ENCODE measurements at places on chromosomes 7 and 10. TPM values are rescaled to one million over a fixed set of nuclear protein-coding genes. Genes with fewer than 3 reads are reported as not detected.
A peak's percentile ranks its signal among the peaks of the same experiment; 100 is the strongest.

DNA sequence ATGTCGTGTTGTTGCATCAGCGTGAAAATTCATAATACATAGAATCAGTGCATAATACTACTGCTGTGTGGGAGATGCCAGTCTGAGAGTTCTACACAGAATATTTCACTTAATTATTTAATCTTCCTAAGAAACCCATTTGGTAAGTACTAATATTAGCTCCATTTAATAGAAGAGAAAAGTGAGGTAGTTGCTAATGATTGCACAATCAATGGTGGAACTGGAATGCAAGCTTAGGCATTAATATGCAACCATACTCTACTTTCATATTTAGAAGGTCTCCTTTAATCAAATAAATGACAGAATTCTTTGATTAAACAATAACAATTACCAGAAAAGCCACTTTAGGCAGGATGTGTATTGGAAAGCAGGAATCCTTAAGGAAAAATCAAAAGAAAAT, 660.7 kb upstream of the PHF14 start:
- no peaks in the 10 kb centered on the region for H3K27me3 ChIP-seq
- no peak overlapping the region for H3K4me3 ChIP-seq
- no peak for DNase-seq
- H3K36me3 ChIP-seq, result no peaks in the 10 kb centered on the region
- H3K4me1 ChIP-seq, result no peaks in the 10 kb centered on the region

DNA sequence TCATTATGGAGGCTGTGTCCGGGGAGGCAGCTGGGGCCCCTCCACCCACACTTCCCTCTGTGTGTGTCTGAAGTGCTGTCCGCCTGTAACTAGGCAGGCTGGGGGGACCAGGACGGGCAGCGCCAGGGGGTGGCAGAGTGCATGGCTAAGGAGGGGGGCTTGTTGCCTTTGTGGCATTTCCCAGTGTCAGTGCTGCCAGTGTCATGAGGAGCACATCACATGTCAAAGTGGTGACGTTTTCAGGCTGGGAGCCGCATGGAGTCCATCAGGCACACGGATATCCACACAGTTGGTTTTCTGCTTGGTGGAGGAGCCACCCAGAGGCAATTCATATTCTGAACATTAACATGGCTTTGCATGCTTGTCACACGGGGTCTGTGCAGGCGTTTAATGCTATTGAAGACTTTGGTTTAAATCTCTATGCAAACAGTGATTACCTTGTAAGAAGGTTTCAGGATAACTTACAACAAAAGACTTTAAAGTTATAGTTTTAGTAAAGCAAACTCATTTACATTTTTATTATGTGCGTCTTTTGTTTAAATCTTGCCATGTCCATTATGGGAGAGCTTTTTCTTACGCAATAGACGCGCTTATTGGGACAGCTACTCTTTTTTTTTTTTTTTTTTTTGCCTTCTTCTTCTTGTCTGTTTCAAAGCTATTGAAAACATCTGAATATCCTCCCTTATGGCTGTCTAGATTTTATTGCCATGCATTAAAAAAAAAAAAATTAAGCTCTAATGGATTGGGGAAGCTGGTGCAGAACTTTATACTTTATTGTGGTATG, 52.9 kb downstream of the C10orf67 start:
- H3K4me3 ChIP-seq, result no peak overlapping the region
- no peaks in the 10 kb centered on the region for H3K27me3 ChIP-seq
- no peak overlapping the region for H3K27ac ChIP-seq
- no peaks in the 10 kb centered on the region for H3K36me3 ChIP-seq

DNA sequence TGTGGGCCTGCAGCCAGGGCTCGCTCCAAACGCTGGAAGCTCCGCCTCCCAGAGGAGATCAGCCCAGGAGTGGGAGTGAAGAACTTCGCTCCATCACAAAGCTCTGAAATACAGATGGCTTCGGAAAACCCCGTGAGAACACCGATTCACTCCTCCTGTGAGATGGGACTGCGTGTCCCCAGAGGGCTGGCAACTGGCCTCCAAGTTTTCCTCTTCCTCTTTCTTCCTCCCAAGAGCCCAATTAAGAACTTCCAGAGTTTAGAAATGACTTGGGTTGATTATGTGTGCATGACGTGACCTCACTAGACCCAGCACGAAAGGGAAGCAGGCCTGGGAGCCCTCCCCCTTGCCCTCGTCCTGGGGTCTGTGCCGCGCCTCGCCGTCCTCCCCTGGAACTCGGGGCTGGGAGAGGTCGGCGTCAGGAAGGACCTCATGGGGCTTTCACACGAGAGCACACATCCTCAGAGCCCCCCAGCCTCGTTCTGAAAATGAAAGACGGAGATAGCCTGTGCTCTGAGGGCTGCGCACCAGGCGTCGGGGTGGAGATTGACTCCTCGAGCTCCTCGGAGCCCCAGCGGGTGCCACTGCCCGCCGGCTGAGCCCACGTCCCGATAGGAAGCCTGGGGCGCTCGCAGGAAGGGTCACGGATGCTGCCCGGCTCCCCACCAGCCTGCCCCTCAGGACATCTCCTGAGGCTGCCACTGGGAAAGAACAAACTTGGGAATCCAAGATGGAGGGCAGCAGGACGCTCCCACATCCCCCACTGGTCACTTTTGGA, 37.8 kb downstream of the PTPRN2 start:
- H3K36me3 ChIP-seq, result no peaks in the 10 kb centered on the region
- H3K27me3 ChIP-seq, result no peaks in the 10 kb centered on the region
- no peak overlapping the region for H3K27ac ChIP-seq
- no peaks in the 10 kb centered on the region for H3K4me1 ChIP-seq
- no peak for DNase-seq

GRCh38 chr10:15439341-15439842, 68.3 kb upstream of the FAM171A1 start:
- peak overlapping the region; percentile 59 for H3K4me3 ChIP-seq
- no peak overlapping the region for H3K27ac ChIP-seq
- peaks cover 7% of the 10 kb centered on the region for H3K4me1 ChIP-seq
- H3K27me3 ChIP-seq, result no peaks in the 10 kb centered on the region

- no peaks in the 10 kb centered on the region for H3K4me1 ChIP-seq
- DNase-seq, result no peak
- no peaks in the 10 kb centered on the region for H3K36me3 ChIP-seq
- H3K27ac ChIP-seq, result no peak overlapping the region
- no peaks in the 10 kb centered on the region for H3K27me3 ChIP-seq
These were observed 72.5 kb downstream of the PRLHR start for GRCh38 chr10:118522791-118523498.

DNA sequence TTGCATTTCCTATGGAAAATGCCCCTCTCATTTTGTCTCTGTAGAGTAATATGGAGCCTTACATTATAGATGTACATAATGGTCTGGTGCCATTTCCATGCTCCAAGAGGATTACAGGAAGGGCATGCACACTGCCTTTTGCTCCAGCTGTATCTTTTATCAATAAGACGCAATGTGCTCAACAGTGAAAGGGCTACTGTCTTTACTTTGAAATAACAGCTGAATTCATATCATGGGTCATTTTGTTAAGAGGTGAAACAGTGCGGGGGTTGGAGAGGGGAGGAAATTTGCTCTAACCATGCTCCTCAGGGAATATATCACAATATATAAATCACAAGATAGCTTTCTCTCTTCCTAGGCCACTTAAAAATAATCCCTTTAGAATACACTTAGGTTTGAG, 77.7 kb downstream of the ICA1 start:
- no peaks in the 10 kb centered on the region for H3K36me3 ChIP-seq
- H3K27me3 ChIP-seq, result no peaks in the 10 kb centered on the region
- no peak overlapping the region for H3K4me3 ChIP-seq
- no peak for DNase-seq

- H3K27me3 ChIP-seq, result no peaks in the 10 kb centered on the region
- peak; percentile 37 for DNase-seq
- peaks cover 7% of the 10 kb centered on the region for H3K4me1 ChIP-seq
These were observed 832 bp downstream of the XRCC2 start for GRCh38 chr7:152674860-152675758.

- H3K4me1 ChIP-seq, result no peaks in the 10 kb centered on the region
- no peaks in the 10 kb centered on the region for H3K36me3 ChIP-seq
- no peak overlapping the region for H3K4me3 ChIP-seq
- H3K27ac ChIP-seq, result no peak overlapping the region
These were observed 73.3 kb upstream of the WAC start for GRCh38 chr10:28459453-28460144.

DNA sequence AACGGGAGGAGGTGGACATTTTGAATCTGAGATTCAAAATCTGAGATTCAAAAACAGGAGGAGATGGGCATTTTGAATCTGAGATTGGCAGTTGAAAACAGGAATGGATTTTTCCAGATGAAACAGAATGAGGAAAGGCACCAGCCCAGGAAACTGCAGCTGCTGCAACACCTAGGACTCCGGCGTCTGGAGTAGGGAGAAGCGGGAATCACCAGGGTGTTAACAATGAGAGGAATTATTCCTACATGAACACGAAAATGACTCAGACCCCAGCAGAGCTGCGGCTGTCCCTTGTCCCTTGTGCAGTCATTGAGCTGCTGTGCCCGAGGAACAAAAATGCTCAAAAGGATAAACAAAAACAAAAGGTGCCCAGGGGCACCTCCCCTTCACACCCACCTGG, 59.9 kb upstream of the KAT6B start:
- H3K36me3 ChIP-seq, result no peaks in the 10 kb centered on the region
- H3K27ac ChIP-seq, result no peak overlapping the region
- H3K4me3 ChIP-seq, result no peak overlapping the region
- H3K4me1 ChIP-seq, result no peaks in the 10 kb centered on the region
- no peak for DNase-seq
- H3K27me3 ChIP-seq, result peaks cover 12% of the 10 kb centered on the region

GRCh38 chr7:100360135-100360854, 2.4 kb downstream of the PILRB start:
- peaks cover 59% of the 10 kb centered on the region for H3K36me3 ChIP-seq
- no peak overlapping the region for H3K27ac ChIP-seq
- no peaks in the 10 kb centered on the region for H3K4me1 ChIP-seq
- no peak for DNase-seq
- H3K27me3 ChIP-seq, result no peaks in the 10 kb centered on the region
- no peak overlapping the region for H3K4me3 ChIP-seq

GRCh38 chr7:94567396-94567795, 57.8 kb downstream of the CASD1 start:
- H3K36me3 ChIP-seq, result no peaks in the 10 kb centered on the region
- H3K4me3 ChIP-seq, result no peak overlapping the region
- no peaks in the 10 kb centered on the region for H3K27me3 ChIP-seq
- H3K27ac ChIP-seq, result no peak overlapping the region
- no peaks in the 10 kb centered on the region for H3K4me1 ChIP-seq

DNA sequence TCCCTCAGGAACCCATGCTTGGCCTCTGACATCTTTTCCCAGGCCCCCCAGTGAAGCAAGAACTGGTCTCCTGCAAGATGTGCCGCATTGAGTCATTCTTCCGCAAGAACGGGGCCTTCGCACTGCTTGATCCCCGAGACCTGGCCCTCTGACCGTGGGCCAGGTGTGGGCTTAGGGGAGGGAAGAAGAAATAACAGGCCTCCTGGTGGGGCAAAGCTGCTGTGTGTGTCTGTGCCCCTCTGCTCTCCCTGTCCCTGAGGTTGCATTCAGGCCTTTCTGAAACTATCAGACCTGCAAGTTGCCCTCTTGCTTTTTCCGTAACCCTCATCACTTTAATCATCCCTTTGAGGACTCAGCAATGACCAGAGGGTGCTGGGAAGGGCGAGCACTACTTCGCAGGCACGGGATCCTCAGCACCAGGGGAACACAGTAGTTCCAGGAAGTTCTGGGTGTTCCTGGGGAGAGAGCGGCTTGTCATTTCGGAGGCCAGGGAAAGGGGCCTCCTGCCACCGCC, 6.0 kb downstream of the ATP6V1F start:
- H3K4me3 ChIP-seq, result peak overlapping the region; percentile 65
- peaks cover 13% of the 10 kb centered on the region for H3K36me3 ChIP-seq
- DNase-seq, result no peak

Gene TRPV5
- not detected for total RNA-seq

Gene SLC18A3
- not detected for total RNA-seq

Gene PARP12
- total RNA-seq, result 15.6 TPM

Gene TBX20
- total RNA-seq, result not detected

Gene BTBD16
- not detected for total RNA-seq

Gene ADCK2
- 25.3 TPM for total RNA-seq

Gene PON3
- total RNA-seq, result 0.88 TPM

Gene RAPGEF5
- 1.1 TPM for total RNA-seq

Gene WEE2
- total RNA-seq, result not detected

Gene NRP1
- total RNA-seq, result 200 TPM

Gene CLDN12
- 39.8 TPM for total RNA-seq
